ENCODE measurements at places on chromosomes 7 and 10.

DNA sequence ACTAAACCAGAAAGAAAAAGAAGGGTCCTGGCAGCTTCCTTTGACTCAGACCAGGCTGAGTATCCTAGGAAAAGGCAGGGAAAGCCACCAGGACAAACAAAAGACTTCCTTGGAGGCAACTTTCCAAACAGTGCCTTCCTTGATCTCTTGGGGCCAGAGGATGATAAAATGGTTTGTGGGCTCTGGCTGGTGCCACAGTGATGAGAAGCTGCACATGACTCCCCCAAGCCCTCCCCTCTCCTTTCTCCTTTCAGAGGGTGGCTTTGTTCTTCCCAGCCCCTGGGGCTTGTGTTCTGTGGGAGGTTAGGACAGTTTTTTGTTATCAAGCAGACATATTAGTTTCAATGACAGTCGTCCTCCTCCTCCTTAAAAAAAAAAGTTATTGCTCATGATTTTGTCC lies 183.2 kb downstream of the SEM1 start:
- no peak for DNase-seq

GRCh38 chr7:150948791-150949251 lies 29.3 kb downstream of the KCNH2 start:
- no peak for DNase-seq

GRCh38 chr7:38585572-38586354 lies 45.4 kb downstream of the AMPH start:
- DNase-seq = peak; percentile 4

- DNase-seq = no peak
Observed at GRCh38 chr10:49106451-49106850, 8.9 kb downstream of the VSTM4 start.

DNA sequence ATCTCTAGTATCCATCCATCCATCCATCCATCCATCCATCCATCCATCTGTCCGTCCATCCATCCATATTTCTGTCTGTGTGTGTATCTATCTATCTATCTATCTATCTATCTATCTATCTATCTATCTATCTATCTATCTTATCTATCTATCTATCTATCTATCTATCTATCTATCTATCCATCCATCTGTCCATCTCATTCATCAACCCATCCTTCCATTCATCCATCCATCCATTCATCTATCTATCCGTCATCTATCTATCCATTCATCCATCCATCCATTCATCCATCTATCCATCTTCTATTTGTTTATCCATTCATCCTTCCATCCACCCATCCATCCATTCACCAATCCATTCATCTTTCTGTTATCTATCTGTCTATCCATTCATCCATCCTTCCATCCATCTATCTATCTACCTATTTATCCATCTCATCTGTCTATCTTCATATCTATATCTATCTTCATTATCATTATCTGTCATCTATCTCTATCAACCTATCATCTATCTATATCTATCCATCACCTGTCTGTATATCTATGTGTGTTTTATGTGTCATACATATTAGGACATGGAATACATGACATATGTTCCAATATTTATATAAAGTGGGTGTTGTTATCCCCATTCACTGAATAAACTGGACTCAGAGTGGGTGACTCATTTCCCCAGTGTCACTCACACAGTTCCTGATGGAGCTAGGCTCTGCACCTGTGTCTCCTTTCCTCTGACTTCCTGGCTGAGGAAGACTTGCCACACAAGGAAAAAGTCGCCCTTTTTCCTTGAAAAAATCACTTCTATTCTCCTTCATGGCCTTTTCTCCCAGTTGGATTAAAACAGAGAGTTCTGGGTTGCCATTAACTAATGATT lies 200.1 kb downstream of the CCDC3 start:
- DNase-seq = no peak

DNA sequence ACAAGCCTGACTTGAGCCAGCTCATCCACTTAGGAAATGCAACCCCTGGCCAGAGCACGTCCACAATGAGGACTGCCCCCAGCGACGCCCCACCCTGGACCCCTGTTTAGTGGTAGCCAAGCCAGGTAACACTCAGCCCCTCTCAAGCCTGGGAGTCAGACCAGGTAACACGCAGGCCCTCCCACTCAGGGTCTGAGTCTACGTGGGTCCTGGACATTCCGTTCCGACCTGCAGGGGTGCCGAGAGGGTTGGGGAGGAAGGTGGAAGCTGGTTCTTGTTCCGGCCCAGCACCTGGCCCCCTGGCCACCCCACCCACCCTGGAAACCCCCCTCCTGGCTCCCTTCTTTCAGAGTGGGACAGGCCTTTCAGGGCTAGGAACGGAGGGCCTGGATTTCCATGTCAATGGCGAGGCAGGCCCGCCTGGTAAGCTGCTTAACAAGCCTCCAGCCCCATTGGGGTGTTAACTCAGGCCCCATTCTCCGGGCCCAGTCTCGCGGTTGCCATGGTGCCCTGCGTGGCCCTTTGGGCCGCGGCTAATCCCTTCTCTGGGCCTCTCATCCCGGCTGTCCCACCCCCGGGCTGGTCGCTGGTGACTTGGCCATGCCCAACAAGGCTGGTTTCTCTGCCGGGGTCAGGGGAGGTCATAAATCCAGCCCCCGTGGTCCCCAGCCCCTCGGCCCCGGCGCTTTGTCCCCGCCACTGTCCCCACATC lies 19.7 kb upstream of the LFNG start:
- no peak for DNase-seq

DNA sequence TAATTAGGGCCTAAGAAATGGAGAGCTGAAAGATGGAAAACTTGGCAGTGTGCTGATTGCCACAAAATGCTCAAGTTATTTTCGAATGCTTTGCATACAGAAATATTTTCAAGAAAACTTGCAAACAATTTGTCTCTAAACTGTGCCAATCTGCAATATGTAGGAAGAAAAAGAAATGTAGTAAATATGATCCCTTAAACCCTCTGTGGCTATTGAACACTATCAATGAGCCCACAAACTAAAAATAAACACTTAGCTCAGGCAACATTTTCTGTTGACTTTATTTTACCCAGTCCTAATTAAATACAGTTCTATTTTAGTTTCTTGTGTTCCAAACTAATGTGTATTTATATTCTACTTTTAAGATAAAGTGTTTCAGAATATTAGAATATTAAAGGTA lies 342.1 kb downstream of the SEMA3D start:
- DNase-seq = no peak

DNA sequence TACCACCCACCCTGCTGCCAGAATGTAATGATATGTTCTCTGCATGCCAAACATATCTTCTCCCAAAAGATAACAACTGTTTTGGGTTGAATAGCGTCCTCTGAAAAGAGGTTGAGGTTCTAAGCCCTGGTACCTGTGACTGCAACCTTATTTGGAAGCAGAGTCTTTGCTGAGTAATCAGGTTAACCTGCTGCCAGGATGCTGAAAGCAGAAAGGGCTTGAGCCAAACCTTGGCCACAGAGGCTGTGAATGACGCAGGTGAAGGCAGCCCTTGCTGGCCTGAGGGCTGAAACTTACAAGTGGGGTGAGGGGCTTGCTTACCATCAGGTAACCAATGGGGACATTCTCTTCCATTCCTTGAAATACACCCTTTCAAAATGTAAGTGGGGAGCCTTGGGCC lies 151.8 kb upstream of the RHEB start:
- DNase-seq = no peak
